SK-N-DZ (cell line): ENCODE measurements at places on chromosomes 2 and 18.

DNA sequence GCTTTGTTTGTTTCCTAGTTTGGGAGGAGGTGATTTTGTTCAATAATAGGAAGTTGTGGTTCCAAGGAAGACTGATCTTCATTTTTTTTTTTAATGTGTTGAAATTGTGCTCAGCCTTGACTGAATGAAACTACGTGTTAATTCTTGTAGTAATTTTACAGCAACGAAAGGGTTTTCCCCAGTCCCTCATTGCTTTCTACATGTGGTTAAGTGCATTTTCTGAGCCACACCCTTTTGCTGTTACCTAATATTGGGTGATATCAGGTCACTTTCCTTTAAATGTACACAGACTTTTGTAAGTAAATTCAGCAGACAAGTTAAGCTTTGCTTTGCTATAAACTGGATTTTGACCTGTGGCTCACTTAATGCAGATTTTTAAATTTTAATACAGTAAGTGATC lies 73.6 kb downstream of the OTX1 start:
- DNase-seq = no peak

DNA sequence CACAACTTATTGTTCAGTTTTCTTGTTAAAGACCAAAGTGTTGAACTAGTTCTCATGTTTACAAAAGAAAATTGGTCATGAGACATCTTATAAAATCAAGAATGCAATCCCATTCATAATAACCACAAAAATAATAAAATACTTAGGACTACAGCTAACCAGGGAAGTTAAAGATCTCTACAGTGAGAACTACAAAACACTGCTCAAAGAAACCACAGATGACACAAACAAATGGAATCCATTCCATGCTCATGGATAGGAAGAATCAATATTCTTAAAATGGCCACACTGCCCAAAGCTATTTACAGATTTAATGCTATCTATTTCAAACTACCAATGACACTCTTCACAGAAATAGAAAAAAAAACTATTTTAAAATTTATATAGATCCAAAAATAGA lies 1354.8 kb upstream of the CDH2 start:
- no peak for DNase-seq

DNA sequence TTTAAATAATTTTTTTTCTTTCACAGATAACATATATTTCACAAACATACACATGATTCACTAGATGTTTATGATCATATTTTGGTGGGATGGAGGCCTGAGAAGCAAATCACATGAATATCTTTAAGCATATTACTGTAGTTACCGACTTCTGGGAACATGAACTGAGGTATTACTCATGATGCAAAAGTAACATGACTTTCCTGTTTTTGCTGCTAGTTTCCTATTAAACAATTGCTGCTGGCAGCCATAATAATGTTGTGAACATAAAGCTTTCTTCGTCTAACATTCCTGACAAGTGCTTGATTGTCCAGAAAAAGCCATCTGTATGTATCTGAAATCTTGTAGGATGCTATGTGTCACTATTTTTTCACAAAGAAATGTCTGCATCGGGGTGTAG lies 145.4 kb downstream of the MTX2 start:
- no peak for DNase-seq

DNA sequence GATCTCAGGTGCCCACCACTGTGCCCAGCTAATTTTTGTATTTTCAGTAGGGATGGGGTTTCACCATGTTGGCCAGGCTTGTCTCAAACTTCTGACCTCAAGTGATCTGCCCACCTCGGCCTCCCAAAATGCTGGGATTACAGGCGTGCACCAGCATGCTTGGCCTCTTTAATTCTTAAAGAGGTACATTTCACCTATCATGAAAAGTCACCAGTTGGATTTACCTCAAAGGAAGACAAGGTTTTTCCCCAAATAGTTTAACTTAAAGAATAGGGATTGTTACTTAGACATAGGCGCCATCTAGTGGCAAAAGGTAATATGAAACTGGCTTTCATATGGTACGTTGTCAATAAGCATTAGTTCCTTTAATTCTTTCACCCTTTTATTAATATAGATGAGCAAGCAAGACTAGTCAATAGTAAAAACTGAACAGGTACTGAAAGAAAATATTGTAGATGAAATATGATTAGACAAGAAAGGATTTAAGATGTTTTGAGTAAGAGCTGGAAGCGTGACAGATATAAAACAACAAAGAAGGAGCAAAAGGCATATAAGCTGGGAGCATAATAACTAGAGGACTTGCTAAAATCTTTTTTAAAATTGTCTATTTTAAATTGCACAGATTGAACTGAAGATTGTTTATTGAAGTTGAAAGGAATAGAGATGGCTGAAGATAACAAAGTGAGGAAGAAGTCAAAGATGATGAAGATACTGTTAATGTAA lies 35.0 kb upstream of the PSMD14 start:
- DNase-seq = peak; percentile 53

DNA sequence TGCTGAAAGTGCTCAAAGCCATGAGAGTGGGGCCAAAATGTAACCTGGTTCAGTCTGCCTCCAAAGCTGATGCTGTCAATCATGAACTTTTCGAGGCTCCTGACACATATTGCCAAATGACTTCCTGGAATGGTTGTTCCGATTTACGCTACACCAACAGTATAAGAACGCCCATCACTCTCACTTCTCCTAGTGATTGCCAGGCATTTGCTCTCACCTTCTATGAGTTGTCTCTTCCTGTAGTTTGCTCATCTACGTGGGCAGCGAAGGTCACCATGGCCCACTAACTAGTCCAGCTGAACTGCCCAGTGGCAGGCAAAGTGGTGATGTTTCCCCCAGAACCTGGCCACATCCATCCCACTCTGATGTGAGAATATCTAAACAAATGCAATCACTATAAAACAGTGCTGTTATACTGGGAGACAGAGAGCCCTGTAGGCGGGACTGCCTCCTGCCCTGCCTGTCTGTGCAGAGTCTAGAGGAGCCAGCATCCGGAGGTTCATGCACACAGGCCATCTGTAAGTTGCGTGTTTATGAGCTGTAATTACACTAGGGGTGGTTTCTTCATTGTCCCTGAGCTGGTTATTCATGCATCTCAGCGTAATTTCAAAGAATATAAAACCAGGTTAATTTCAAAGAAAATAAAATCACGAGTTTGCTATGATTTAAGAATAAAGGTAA lies 8.8 kb upstream of the CABLES1 start:
- DNase-seq = no peak

- DNase-seq = no peak
Observed at GRCh38 chr2:58620896-58621295, 379.8 kb upstream of the FANCL start.
